ENCODE measurements at places on chromosomes 13 and 19.

DNA sequence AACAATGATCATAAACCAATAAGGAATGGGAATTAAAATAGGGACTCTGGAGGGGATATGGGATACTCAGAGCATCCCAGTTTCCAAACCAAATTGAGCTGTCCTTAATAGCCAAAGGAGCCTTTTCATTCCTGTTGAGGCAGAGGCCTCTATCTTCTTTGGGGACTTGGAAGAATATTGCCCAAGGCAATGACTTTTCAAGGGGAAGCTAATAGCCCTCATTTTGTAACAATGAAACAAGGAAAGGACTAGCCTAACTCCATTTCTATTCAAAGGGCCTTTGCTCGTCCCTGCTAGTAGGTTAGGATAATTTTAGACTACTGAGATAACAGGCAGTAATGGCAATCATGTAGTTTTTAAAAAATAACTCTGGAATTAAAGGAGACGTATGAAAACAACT is 789.8 kb upstream of the SLITRK5 start:
- no peak for DNase-seq

GRCh38 chr13:43021926-43022670 is 1.3 kb upstream of the DNAJC15 start:
- no peak for DNase-seq

DNA sequence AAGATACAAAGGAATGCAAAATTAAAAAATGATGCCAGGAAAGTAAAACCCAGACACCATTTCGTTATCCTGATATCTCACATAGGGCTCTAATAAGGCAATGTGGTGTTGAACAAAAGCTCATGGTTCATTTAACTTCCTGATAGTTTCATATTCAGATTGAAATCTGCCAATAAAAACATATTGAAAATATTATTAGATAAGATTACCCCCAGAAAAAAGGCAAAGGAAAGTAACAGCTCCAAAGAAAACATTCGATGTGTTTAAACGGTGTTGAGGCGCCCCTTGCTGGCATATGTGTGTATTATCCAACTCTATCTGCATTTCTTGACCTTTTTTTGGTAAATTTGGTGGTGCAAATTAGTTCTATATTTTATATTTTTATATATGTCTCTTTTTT is 75.9 kb downstream of the ESD start:
- DNase-seq, result no peak

- DNase-seq, result peak; percentile 86
Measured at GRCh38 chr19:1275260-1275975, at the start of gene FAM174C. Gene FAM174C, plus strand, starts transcription at chr19:1275530. Its CDS starts 20 bp downstream, at chr19:1275550.

DNA sequence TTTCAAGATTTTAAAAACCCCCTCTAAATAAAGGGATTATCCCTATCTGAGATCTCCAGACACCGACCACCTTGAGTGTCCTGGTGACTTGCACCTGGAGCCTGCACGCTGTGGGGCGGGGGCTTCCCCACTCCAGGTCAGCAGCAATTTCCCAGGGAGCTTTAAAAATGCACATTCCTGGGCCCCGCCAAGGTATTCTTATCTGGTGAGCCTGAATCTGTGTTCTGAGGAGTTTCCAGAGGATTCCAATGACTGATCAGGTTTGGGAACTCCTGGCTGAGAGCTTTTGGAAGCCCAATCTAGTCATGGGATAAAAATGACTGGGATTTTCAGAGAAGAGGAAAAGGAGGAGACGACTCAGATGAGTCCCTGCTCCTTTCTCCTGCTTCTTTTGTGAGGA is 66.1 kb downstream of the FGF9 start:
- DNase-seq, result no peak

- no peak for DNase-seq
Measured at GRCh38 chr13:77530875-77531274, 4.6 kb upstream of the SCEL start.

DNA sequence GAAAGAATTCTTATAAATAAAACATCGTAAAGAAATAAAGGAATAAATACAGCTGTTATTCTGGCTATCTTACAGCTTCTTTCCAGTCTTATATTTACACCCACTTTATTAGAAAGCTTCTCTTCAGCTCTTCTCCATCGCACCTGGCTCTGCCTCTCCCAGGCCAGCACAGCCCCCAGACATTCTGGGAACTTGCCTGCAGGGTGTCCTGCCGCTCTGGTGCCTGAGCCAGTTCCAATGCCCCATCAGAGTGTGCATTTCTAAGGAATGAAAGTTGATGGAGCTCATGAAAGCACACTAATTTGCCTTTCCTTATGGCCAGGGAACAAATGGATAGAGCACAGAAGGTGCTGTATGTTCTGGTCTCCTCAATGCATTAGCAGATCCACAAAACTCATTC is 68.7 kb downstream of the MIPEP start:
- no peak for DNase-seq

GRCh38 chr19:12272980-12273901 is 21.4 kb downstream of the ZNF44 start:
- DNase-seq, result no peak

DNA sequence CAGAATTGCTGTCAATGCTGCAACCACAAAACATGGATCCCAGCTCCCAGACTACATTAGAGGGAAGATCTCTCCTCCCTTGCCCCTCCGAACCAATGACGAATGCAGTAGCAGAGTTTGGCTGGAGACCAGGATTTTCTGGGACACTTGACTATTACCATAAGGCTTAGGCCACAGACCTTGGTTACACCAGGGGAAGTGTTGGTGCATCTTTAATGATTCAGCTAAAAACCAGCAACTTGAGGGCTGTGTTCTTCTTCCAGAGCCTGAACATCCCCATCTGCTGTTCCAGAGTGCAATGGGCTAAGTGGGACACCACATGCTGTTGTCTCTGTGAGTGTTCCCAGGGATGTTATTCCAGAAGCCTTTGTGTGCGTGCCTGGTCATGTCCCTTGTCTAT is 528.2 kb downstream of the LMO7 start:
- no peak for DNase-seq

- DNase-seq, result no peak
Measured at GRCh38 chr19:20385061-20385460, 180.5 kb downstream of the ZNF737 start.

GRCh38 chr13:28474491-28475134 is 20.3 kb downstream of the FLT1 start:
- DNase-seq, result no peak

DNA sequence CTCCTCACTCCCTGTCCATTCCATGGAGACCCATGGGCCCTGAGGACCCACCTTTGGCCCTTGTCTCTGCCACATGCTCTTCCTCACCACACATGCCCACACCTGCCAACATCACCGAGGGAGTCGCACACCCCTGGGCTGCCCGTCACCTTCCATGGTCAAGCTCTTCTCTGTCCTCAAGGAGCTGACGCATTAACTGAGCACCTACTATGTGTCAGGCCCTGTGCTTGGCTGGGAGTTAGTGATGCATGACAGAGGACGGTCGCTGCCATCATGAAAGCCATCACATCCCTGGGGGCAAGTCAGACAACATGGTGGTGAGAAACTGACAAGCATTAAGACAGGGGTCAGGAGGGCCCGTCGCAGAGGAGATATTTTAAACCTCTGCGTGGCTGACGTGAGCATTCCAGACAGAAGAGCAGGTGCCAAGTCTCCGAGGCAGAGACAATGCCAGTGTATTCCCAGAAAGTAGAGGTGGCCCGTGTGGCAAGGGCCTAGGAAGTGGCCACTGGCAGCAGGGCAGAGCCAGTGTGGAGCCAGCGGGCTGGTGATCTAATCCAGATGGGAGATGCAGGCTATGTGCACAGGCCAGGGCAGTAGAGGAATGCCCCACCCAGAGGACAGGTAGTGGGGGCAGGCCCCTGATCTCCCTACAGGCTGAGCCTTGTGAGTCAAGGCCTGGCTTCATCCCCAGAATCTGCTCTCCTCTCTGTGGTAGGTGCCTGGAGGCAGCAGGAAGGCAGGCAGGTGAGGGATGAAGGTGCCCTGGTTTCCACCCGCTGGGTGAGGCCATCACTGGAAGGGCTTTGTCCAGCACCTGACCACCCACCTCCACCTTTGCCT is 21.2 kb downstream of the ELAVL1 start:
- no peak for DNase-seq

GRCh38 chr13:67223024-67223423 is 7.1 kb downstream of the PCDH9 start:
- DNase-seq, result no peak

DNA sequence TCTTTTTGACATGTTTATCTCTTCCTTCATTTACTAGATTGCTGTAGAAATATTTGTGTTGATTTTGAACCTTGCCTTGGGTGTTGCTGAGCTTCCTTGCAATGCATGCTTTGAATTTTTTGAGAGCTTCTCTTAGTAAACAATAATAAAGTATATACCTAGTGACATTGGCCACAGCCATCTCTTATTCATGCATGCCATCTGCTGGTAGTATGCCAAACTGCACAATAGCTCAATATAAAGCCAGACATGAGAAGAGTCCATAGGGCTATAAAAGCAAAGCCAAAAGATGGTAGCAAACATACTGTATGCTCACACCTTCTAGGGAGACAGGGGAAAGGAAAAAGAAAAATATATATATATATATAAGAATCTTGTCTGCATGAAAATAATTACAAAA is 18.9 kb upstream of the ZSCAN5A start:
- DNase-seq, result peak; percentile 20

DNA sequence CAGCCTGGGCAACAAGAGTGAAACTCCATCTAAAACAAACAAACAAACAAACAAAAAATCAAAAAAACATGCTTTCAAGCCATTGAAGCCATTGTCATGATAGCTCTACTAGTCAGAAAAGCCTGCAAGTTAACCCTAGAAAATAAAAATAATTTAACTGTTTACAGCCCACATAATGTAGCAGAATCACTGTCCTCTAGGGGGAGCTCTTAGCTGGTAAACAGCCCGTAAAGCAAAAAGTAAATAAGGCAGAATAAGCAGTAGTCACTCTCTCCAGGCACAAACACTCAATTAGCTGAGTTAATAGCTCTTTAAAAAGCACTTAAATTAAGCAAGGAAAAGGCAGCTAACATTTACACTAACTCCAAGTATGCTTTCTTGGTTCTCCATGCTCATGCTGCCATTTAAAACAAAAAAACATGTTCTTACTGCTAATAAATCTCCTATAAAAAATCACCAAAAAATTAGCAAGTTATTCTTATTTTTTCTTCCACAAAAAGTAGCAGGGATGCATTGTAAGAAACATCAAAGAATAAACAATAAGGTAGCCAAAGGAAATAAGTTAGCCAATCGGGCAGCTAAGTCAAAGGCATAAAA is 11.3 kb downstream of the LILRB4 start:
- no peak for DNase-seq

DNA sequence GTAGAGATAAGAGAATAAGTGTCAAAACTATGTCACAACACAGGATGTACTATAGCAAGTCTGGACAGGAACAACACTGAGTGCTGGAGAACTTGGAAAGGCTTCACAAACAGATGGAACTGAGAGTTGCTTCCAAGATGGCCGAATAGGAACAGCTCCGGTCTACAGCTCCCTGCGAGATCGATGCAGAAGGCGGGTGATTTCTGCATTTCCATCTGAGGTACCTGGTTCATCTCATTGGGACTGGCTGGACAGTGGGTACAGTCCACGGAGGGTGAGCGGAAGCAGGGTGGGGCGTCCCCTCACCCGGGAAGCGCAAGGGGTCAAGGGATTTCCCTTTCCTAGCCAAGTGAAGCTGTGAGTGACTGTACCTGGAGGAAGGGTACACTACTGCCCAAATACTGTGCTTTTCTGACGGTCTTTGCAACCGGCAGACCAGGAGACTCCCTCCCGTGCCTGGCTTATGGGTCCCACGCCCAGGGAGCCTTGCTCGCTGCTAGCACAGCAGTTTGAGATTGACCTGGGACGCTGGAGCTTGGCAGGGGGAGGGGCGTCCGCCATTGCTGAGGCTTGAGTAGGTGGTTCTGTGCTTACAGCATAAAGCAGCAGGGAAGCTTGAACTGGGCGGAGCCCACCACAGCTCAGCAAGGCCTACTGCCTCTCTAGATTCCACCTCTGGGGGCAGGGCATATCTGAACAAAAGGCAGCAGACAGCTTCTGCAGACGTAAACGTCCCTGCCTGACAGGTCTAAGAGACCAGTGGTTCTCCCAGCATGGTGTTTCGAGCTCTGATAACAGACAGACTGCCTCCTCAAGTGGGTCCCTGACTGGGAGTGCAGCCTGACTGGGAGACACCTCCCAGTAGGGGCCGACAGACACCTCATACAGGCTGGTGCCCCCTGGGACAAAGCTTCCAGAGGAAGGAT is 46.0 kb downstream of the USP12 start:
- DNase-seq, result no peak

GRCh38 chr13:74077792-74078191 is 56.4 kb downstream of the KLF12 start:
- DNase-seq, result no peak

DNA sequence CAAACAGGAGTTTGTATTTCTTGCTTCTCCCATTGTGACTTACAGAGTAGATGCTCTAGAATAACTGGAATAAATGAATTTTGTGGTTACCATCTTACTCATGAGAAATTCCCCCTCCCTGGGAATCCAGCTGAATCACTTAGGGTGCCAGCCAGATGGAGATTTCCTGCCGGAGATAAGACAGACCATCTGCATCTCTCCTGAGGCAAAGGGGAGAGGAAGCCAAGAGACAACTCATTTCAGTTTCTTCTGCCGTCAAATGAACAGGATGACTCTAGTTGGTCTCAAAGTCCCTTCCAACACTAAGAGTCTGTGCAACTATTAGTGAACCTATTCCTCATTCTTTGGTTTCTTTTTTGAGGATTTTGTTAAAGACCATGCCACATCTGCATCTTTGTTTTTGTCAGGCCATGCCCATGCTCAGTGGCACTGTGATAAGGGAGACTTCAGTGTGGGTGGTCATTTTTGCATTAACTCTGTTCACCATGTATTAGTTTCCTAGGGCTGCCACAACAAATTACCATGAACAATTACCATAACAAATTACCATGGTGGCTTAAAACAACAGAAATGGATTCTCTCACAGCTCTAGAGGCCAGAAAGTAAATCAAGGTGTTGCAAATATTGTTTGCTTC is 112.8 kb downstream of the NDFIP2 start:
- DNase-seq, result no peak

GRCh38 chr19:51686171-51686570 is 7.0 kb upstream of the SPACA6 start:
- no peak for DNase-seq

GRCh38 chr13:26680123-26680450 is 80.5 kb downstream of the GPR12 start:
- no peak for DNase-seq

- no peak for DNase-seq
Measured at GRCh38 chr19:51807111-51807701, 12.2 kb downstream of the FPR3 start.

DNA sequence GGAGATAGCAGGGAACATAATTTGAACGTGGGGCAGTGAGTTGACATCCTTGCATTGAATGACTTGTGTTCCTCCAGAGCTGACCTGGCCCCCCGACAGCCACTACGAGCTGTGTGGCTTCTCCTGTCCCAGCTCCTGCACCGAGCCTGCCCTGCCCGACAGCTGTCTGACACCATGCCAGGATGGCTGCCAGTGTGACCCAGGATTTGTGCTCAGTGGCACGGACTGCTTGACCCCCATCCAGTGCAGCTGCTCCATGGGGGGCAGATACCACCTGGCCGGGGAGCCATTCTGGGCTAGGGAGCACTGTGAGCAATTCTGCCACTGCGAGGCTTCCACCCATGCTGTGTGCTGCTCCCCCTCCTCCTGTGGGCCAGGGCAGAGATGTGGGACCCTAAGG is 29.2 kb upstream of the FXYD3 start:
- no peak for DNase-seq
